NCI-H446 treated with DMSO at 0.1 percent for 48 hours (cell line): ENCODE measurements at places on chromosomes 5 and 9.

DNA sequence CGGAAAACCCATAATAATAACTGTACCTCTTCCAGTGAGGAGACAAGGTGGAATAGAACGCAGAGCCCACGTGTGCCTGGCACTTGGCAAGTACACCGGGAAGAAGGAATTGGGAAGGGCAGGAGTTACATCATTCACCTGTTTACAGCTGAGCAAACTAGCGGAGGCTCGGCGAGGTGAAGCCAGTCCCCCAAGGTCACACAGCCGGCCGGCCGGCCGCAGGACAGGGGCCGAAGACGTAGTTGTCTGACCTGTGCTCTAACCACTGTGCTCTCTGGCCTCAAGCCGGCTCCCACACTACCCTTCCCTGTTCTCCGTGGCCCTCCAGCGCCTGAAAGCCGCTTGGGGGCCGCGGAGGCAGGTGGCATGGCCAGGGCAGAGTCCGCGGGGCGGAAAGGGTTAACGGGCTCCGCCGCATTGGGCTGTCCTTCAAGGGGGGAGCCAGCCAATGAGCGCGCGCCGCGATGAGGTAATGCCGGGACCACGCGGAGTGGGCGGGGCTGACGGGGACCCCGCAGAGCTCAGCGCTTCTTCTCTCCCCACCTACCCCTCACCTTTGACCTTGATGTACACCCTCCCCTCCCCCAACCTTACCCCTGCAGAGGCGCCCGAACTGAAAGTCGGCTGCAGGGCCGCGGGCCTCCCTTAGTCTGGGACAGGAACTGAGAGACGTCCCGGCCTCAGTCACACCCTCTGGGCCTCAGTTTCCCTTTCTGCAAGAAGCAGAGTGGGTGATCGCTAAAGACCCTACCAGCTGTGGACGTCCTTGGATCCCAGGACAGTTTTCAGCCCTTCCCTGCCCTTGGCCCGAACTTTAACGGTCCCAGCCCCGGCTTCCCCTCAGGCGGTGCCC is 125.1 kb downstream of the C9orf50 start:
- peak; percentile 62 for DNase-seq

- no peak for DNase-seq
Measured at GRCh38 chr5:61232490-61233050, 70.3 kb upstream of the SMIM15 start.

GRCh38 chr5:42499016-42499415 is 75.8 kb downstream of the GHR start:
- DNase-seq, result peak; percentile 73

- no peak for DNase-seq
Measured at GRCh38 chr5:90214991-90215390, 194.6 kb downstream of the CETN3 start.

GRCh38 chr9:14092344-14092743 is 221.6 kb downstream of the NFIB start:
- no peak for DNase-seq

DNA sequence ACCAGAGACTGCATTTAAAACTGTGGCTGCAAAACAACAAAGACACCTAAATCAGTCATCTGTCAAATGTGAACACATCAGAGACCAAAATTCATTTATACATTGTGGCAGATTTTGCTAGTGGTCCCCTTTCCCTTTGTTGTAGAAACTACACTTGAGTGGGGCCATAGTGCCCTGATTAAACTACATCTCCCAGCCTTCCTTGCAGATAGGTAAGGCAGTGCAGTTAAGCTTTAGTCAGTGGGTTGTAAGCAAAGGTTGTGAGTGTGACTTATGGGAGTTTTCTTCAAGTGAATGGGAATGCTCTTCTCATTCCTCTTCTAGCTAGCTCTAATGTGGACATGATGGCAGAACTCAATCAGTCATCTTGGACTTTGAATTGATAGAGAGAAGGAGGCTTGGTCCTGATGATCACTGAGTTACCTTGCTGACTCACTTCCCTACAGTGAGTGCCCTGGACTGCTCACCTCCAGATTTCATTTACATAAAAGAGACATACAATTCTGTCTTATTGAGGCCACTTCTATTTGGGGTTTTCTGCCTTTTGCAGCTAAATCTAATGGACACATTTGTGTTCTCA is 35.2 kb upstream of the SPARC start:
- no peak for DNase-seq

DNA sequence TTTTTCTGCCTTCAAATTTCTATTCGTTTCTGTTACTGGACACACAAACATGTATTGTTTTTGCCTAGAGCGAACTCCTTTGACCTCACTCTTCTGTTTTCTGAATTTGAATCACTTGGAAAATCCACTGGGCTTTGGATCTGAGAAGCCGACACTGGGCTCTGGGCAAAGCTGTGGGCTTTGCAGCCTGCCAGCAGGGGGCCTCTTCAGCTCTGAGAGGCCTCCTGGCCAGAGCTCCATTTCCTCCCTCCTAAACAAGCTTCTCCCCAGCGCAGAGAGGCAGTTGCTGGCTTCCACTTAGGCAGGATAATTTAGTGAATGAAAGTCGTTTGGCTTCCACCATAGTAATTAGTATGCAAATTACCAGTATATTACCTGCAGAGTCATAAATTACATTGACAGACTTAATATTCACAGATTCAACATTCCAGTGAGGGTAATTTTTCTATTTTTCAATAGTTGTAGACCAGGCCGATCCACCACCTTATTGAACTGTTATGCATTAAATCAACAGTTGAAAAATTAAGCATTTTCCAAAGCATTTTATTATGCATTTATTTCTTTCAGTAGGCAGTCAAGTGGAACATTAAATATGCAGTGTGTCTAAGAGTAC is 104.0 kb upstream of the ZNF366 start:
- DNase-seq, result peak; percentile 54

DNA sequence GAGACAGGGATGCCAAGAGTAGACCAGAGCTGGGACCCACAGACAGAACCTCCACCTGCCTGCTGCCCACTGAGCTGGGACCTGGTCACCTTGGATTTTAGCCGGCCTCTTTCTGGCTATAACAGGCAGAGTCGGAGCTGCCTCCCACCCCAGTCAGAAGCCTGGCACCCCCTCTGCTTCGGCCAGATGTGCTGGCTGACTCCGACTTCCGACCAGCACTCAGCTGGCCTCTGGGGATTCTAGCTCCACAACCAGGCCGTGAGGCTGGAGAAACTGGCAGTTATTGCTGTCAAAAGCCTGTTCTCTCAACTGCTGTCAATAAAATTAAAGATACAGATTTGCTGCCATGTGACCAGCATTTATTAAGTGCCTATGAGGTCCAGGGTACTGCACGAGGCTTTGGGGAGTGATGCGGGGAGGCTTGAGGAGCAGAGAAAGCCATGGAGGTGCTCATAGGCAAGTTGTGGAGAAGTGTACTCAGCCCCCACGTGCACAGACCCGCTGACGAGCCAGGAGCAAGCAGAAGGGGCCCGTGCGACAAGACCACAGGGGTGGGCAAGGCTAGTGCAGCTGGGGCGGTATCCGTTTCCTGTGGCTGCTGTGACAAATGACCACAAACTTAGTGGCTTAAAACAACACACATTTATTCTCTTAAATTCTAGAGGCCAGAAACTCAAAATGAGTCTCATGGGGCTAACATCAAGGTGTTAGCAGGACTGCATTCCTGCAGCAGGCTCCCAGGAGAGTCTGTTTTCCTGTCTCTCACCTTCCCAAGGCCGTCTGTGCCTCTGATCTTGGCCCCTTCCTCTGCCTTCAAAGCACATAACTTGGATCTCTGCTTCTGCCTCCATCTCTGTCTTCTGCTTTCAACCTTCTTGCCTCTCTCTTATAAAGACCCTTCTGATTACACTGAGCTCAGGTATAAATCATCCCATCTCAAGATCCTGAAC is 13.1 kb downstream of the GFI1B start:
- DNase-seq, result no peak

GRCh38 chr5:61673007-61673735 is 341.1 kb downstream of the ZSWIM6 start:
- DNase-seq, result no peak

- no peak for DNase-seq
Measured at GRCh38 chr9:133129001-133129795, 8.2 kb upstream of the RALGDS start.

- no peak for DNase-seq
Measured at GRCh38 chr5:1543398-1544293, 19.9 kb upstream of the LPCAT1 start.

DNA sequence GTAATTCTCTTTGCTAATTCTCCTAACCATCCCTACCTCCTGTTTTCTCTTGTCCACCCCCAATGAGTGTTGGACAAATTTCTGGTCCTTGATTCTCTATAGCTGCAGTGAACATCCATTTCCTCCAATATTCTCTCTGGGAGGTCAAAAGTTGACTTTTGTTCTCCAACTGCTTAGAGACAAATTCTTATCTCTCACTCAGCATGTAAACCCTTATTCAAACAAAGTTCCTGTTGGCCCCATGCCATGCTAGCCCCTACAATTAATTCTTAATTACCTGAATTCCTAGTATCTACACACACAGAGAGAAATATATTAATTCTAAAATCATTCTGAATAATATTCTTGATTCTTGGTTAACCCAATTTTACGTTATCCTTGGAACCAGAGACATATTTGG is 472.9 kb upstream of the ACTBL2 start:
- no peak for DNase-seq

- no peak for DNase-seq
Measured at GRCh38 chr5:97041239-97041638, 101.2 kb downstream of the LIX1 start.

DNA sequence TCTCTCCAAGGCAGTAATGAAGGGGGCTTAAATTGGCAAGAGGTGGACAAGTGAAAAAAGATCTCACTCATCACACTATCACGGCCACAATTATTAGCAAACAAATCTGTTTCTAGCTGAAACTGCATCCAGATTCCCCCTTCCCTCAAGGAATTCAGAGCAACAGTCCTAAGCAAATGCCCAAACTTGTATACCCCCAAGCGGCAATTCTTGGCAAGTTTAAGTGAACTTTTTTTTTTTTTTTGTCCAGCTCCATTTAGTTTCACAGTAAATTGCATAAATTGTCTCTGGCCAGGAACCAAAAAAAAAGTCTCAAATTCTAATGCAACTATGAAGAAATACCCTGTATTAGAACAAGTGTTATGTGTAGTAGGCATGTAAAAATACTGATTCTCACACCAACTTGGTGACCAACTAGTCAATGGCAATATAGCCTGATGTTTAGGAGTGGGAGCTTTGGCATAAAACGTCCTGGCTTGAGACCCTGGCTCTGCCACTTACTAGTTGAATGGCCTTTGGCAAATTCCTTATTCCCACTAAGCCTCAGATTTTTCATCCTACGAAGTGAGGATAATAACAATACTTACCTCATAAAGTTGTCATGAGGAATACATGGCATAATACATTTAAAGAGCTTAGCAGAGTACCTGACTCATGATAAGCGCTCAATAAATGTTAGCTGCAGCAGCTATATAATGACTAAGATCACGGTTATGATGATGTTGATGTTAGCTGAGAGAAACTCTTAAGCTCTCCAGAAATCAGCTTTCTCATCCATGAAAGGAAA is 193.2 kb downstream of the ADAMTSL1 start:
- peak; percentile 73 for DNase-seq

DNA sequence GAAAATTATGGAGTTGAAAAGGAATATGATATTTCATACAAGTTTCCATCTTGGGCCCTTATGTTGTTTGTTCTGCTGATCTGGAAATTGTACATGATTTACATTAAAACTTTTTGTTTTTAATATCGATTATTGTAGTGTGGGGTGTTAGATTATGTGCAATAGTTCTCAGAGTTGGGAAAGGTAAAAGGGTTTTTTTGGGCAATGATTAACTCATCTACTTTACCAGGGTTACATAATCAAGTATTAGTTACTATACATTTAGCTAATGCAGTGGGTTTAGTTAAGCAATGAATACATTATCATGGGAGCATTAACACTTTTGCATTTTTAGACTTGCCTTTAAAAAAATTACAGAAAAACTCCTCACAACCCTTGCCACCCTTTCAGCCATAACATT is 134.0 kb downstream of the ZSWIM6 start:
- DNase-seq, result no peak
